Sigmoid colon (tissue), 7 donors: ENCODE measurements at places on chromosomes 4 and X. TPM values are rescaled to one million over a fixed set of nuclear protein-coding genes. Genes with fewer than 3 reads are reported as not detected.

DNA sequence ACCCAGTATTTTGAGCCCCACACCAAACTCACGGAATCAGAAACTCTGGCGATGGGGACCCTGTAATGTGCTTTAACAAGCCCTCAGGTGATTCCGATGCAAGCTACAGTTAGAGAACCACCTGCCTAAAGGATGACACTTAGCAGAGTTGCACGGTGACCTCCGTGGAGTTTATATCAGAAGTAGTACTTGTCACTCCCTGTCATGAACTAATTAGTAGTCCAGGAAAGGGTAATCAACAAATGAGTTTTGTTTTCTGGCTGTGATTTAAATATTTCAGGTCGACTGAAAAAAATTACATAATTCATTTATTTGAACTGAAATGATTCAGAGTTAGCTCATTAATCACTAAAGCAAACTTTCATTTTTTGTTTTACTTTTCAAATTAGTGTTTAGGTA lies 56.4 kb downstream of the TMA16 start:
- DNase-seq = no peak

DNA sequence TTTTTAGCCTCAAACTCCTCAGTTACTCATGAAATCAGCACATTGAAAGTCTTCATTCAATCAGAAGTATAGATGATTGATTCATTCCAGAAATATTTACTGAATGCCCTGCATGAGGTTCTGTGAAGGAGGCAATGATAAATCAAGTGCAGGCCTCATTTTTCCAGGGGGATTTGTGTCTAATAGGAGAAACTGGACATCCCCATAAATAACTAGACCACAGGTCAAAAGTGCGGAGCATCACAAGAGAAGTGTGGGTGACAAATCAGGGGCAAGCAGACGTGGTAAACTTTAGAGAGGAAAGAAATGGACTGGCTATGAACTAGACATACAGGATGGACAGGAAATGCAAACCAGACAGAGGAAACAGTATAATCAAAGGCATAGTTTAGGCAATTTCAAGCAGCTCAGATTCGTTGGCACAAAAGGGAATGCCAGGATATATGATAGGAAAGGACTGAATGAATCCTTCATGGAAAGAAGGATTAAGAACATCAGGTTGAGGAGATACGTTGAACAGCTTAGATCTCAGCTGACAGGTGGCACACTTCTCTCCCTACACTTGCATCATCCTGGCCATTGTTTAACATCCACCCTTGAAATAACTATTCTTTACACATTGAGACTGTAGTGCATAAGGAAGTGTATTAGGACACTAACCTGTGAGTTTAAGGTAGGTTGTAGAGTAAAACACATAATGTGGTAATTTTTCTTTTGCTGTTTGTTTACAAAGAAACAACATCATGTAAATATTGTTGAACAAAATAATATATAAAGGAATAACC lies 69.6 kb upstream of the RASGEF1B start:
- no peak for DNase-seq

- no peak for DNase-seq
Measured at GRCh38 chr4:189850239-189850856, 90.3 kb upstream of the FRG1 start.

GRCh38 chr4:102535398-102536082 lies 34.4 kb downstream of the NFKB1 start:
- DNase-seq = no peak

GRCh38 chrX:109390556-109390955 lies 91.3 kb downstream of the GUCY2F start:
- DNase-seq = no peak

DNA sequence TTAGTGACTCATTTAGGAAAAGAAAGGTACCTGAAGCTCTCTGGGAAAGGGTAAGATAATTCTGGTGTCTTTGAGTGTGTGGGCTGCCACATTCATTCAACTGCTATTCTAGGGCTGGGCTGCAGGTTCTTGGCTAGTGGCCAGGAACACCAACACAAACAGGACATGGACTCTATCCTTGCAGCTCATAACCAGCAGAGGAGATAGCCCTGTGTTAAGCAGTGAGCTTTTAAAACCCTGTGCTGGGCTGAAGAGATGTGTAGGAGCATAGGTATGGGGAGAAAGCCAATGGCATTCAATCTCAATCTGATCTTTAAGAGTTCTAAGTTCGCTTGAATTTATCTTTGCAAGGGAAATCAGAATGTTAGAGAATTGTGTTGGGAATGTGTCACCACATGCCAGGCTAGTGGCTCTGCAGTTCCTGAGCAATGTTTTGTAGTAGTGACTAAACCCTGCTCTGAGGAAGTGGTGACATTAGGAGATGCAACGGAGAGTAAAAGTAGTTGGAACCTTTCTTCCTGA lies 39.2 kb downstream of the SGMS2 start:
- DNase-seq = peak; percentile 61

- no peak for DNase-seq
Measured at GRCh38 chr4:20311856-20312255, 60.2 kb downstream of the SLIT2 start.

- peak; percentile 29 for DNase-seq
Measured at GRCh38 chr4:7427831-7428260, 6.9 kb downstream of the PSAPL1 start.

GRCh38 chr4:73211968-73212367 lies 46.6 kb downstream of the ANKRD17 start:
- DNase-seq = no peak

DNA sequence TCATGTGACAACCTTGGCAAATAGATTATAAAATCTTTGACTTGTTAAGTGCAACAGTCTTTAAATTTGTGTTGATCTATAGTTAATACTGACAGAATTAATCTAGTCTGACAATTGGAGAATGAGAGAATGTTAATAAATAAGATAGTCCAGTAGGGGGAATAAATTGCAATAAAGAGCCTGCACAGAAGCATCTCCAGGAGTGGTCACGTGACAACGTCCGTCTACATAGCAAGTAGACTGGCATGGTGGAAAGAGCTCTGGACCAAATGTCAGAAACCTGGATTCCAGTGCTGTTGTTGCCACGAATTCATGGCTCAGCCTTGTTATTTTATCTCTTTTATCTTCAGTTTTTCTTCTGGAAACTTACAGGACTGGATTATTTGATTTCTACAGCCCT lies 436.5 kb downstream of the RAB28 start:
- no peak for DNase-seq

- DNase-seq = no peak
Measured at GRCh38 chr4:173013232-173013930, 155.2 kb upstream of the GALNT7 start.

The PRDM5 gene
- total RNA-seq = 24.5 TPM

The SLC10A4 gene
- total RNA-seq = 2.5 TPM

The FAM241A gene
- 3.0 TPM for total RNA-seq
